Lung (tissue), 17 donors: ENCODE measurements at places on chromosomes 1 and 21.

DNA sequence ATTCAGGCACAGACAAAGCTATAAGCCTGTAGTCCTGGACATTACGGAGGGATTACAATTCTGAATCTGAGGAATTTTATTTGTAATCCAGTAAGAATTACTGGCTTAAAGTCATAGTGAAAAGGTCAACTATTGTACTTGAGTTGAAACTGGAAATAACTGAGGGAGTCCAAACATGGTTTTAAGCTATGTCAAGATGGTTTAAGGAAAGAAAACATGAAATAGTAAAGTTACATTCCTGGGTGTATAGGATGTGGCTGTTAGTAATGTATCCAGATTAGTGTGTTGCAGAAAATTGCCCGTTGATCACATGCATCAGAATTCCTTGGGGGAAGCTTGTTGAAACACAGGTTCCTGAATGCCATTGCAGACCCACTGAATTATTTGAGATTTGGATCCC is 124.8 kb upstream of the GORAB start:
- DNase-seq = no peak

DNA sequence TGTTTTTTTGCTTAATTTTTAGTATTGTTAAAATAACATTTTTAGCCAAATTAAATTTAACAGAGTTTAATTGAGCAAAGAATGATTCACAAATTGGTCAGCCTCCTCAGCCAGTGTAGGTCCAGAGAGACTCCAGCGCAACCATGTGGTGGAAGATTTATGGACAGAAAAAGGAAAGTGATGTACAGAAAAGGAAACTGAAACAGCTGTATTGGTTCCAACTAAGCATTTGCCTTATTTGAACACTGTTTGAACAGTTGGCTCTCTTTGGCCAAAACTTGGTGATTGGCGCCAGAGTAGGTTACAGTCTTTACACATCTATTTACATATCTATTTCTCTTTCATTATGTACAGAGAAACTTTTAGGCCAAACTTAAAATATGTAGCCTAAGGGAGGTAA is 19.4 kb downstream of the RPS6KC1 start:
- peak; percentile 64 for DNase-seq

- no peak for DNase-seq
Measured at GRCh38 chr1:36847761-36848160, 186.6 kb downstream of the GRIK3 start.

DNA sequence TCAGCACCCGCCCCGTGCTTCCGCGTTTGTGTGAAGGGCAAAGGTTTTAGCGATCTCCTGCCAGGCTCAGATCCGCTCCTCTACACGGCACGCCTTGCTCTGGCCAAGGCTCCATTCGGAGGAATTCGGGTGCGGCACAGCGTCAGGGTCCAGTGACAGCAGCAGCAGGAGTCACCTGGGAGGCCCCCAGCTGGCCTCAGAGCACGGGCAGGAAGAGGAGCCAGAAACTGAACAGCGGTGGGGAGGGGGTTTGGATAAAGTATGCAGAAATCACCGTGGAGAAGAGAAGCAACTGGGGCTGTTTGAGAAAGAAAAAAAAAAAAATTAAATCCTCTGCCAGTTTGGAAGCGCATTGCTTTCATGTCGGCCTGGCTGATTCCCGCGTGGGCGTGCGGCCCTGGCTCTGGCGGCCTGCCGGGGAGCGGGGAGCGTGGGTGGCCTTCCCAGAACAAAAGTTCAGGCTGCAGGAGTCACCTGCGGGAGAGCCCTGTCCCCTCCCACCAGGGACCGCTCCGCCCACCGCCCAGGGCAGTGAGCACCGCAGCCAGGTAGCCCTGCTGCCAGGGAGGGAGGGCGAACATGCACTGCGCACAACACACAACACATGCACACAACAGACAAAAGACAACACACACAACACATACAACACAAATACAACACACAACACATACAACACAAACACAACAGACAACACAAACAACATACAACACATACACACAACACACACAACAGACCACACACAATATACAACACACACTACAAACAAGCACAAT is 107.6 kb downstream of the ETS2 start:
- DNase-seq = peak; percentile 85

DNA sequence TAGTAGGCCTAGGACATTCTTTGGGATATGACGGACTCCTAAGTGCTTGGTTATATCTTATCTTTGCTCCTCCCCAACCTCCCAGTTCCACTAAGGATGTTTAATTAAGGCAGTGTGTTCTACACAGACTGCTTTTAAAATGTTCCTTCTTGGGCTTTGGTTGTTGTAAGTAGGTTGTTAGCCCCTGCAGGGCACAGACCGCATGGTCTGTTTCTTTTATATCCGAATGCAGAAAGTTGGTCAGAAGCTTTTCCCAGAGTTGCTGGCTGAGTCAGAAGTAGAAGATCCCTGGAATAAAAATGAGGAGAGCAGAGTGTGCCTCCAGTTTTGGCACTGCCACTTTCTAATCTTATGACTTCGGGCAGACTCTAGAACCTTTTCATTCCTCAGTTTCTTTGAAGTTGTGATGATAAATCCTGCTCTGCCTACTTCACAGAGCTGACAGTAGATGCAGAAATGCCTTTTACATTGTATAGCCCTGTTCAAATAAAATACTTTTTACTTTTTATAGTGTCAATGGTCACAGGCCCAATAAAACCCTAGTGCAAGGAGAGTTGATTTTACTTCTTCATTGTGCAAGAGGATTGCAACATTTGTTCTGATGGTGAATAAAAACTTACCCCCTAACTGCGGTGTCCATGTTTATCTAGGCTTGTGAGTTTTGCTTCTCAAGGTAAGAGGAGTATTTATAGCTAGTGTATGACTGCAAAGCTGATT is 18.4 kb downstream of the FMN2 start:
- no peak for DNase-seq

GRCh38 chr1:178599745-178600144 is 86.8 kb downstream of the TEX35 start:
- no peak for DNase-seq

- DNase-seq = no peak
Measured at GRCh38 chr1:207875532-207875931, 35.4 kb downstream of the CD34 start.

GRCh38 chr1:185008838-185009237 is 34.5 kb upstream of the NIBAN1 start:
- no peak for DNase-seq

DNA sequence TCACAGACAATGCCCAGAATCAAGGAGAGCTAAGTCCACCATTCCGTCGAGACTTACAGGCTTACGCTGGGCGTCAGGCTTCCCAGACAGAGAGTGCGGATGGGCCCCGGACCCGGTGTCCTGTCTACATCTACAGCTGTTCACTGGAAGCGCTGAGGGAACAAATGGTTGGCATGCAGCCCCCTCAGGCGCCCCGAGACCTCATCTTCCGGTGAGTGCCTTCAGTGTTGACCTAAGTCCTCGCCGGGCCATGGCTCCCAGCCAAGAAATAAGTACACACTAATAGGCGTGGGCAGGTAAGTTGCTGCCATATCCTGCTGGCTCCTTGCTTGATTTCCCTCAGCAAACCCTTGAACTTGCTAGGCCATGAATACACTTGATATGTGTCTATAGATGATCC is 26.2 kb downstream of the HYI start:
- peak; percentile 48 for DNase-seq

DNA sequence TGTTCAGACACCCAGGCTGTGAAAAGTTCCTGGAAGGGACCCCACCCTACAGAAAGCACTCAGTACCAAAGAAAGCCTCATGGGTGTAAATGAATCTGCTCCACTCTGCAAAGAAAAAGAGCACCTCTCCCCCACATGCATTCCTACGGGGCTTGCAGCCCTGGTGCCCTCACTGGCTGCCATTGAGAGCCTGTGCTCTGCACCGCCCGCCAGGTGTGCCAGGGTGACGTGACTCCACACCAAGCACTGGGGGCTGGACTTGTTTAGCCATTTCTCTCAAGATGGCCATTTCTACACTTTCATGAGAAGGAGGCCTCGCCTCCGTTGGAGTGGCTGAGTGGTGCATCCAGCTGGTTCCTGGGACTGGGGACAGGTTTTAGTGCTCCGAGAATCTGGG is 380.5 kb upstream of the VAMP3 start:
- no peak for DNase-seq

GRCh38 chr1:34984793-34985608 is at the start of gene TMEM35B:
Gene TMEM35B, minus strand, starts transcription at chr1:34985347. Its CDS starts 42 bp downstream, at chr1:34985305.
- peak; percentile 73 for DNase-seq

DNA sequence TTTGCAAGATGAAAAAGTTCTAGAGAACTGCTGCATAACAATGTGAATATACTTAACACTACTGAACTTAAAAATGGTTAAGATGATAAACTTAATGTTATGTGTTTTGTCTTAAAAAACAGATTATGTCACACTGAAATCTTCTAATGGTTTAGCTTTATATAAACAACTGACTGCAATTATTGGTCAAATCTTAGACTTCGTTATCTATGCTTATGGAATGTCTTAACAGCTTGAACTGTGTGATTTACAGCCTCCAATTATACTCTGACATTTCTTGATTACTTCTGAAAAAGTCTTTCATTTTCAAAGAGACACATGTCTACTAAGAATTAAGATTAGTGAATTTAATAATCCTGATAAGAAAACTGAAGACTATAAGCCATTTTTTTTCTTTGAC is 71.1 kb downstream of the ZSWIM5 start:
- DNase-seq = no peak

GRCh38 chr1:52426371-52426770 is 22.0 kb downstream of the PRPF38A start:
- peak; percentile 40 for DNase-seq

GRCh38 chr1:9657521-9658032 is 6.0 kb downstream of the PIK3CD start:
- DNase-seq = no peak

DNA sequence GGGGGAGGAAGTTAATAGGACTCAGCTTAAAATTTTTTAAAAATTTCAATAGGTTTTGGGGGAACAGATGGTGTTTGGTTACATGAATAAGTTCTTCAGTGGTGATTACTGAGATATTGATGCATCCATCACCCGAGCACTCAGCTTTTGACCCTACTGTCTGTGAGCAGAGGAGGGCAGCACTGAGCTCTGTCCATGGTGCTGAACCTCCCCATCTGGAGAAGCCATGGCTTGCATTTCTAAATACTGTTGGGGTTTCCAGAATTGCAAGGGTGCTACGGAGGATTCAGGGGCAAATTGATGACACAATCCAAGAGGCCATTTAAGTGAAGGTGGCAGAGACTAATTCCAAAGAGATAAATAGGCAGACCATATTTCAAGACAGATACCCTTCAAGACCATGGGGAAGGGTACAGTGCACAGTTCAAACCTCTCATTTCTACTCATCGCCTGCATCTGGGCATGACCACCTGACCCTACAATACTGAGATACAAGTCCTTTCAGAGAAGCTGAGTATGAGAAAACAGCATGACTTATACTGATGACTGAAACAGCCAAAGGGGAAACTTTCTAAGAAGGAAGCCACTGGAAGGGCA is 17.2 kb downstream of the SYT2 start:
- DNase-seq = peak; percentile 89

DNA sequence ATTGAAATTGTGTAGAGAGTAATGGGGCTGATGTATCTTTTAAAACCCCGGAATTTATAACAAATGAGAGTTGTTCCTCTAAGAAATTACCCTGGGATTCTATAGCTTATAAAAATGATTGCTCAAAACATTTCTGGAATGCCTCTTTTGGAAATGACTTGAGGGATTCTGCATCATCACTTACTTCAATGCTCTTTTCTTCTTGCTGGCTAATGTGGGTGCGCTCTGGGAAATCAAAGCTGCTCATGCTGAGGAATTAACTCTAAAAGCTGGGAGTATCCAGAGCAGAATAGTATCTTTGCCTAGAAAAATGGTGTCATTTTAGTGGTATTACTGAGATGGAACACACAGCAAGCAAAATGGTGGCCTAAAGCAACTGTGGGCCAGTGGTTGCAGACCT is 23.0 kb upstream of the TBX15 start:
- no peak for DNase-seq

DNA sequence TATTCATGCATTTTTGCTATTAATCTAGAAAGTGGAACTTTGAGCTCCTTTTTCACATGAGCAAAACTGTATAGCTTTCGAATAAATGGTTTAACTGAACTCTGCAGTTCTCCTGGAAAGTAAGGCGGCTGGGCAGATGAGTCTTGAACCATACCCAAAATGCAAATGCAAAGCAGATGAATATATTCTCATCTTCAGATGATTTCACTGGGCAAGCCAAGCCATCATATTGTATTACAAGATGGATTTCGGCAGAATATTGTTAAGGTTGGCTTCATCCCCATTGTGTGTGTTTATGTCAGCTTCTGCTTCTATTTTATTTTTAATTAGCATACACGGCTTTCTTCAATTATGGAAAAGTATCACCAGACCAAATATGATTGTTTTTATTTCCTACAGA is 209.6 kb downstream of the GREM2 start:
- no peak for DNase-seq

DNA sequence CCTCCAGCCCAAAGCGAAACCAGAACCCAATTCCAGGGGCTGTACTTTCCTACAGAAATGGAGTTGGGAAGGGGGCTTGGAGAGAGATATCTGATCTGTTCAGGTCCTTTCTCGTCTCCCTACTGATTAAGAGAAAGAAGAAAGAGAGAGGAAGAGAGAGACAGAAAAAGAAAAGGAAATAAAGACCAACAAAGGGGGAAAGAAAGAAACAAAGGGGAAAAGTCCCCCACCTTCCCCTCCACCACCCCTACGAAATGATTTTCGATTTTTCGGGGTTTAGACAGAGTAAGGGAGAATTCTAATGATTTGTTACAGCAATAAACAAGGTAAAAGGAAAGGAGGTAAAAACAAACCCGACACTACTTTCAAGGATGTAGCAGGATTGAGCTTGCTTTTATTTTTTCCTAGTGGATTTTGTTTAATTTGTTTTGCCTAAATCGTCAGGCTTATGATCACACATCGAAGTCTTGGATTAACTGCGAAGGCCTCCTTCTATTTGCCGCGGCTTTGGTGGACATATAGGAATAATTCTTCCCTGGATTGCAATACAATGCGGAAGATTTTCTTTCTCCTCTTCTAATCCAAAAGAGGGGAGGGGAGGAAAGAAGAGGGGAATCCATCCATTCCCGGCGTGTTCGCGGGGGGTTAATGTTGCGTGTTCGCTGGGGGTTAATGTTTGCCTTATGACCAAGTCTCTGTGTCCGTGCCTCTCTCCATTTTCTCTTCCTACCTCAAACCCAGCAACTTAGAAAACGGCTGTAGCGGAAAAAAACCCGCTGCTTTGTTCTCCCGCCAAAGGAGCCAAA is 1.9 kb downstream of the TAL1 start:
- DNase-seq = peak; percentile 17

DNA sequence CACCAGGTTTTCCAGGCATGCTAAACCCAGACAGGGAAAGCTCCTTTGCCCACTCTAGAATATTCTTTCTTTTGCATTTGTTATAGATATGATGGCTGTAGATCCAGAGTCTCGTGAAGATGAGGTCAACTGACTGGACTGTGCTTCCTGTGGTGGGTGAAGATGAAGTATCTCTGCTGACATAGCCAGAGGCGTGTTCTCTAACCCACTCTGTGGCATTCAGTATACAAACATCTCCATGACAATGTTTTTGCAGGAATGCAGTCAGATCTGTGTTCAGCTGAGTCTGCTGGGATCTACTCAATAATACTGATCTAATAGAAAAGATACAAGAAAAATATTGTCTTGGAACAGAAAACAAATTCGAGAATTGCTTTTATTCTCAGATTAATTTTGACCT is 11.3 kb downstream of the RWDD2B start:
- no peak for DNase-seq

- peak; percentile 93 for DNase-seq
Measured at GRCh38 chr1:36366091-36366661, 19.5 kb downstream of the STK40 start.
